Cardiac ventricle fibroblast (primary cell): ENCODE measurements at places on chromosomes 12 and 14. TPM values are rescaled to one million over a fixed set of nuclear protein-coding genes. Genes with fewer than 3 reads are reported as not detected.

The PDE3A gene
- 5.9 and 7.4 TPM in 2 replicates for total RNA-seq

The TMEM63C gene
- not detected in 2 replicates for total RNA-seq

The RASSF8 gene
- 56.6 and 67.5 TPM in 2 replicates for total RNA-seq

The SERPINA10 gene
- total RNA-seq = not detected in 2 replicates

The PPP1R13B gene
- total RNA-seq = 2.2 and 4.6 TPM in 2 replicates

The ITGA7 gene
- total RNA-seq = 89.7 and 106 TPM in 2 replicates

The EFS gene
- 6.7 and 8.9 TPM in 2 replicates for total RNA-seq

The LTBR gene
- total RNA-seq = 141 and 170 TPM in 2 replicates

The REP15 gene
- total RNA-seq = 0.75 and 1.2 TPM in 2 replicates

The OR6C65 gene
- not detected in 2 replicates for total RNA-seq

The AQP6 gene
- total RNA-seq = 0.37 and 0.73 TPM in 2 replicates

The CPNE6 gene
- total RNA-seq = not detected in 2 replicates

The GPR84 gene
- not detected in 2 replicates for total RNA-seq

The HECTD4 gene
- total RNA-seq = 10.2 and 11.3 TPM in 2 replicates

The DDX54 gene
- 78.1 and 108 TPM in 2 replicates for total RNA-seq

The PPP4R4 gene
- not detected in 2 replicates for total RNA-seq

The GALNT8 gene
- not detected in 2 replicates for total RNA-seq

The TAS2R50 gene
- total RNA-seq = 2.1 and 2.7 TPM in 2 replicates

The MYF5 gene
- total RNA-seq = not detected in 2 replicates

The IFNG gene
- not detected in 2 replicates for total RNA-seq

The CLEC2B gene
- 24.3 and 29.7 TPM in 2 replicates for total RNA-seq

The MRPL42 gene
- total RNA-seq = 36.9 and 51.0 TPM in 2 replicates

The CIROP gene
- 0.69 and 0.83 TPM in 2 replicates for total RNA-seq

The LTBP2 gene
- 123 and 130 TPM in 2 replicates for total RNA-seq

The MMP17 gene
- 6.9 and 8.9 TPM in 2 replicates for total RNA-seq

The TIGAR gene
- total RNA-seq = 3.3 and 4.8 TPM in 2 replicates

The GLT1D1 gene
- not detected in 2 replicates for total RNA-seq

The C14orf132 gene
- total RNA-seq = 23.0 and 23.3 TPM in 2 replicates

The TRPV4 gene
- 2.6 TPM in 2 replicates for total RNA-seq

The TRHDE gene
- not detected in 2 replicates for total RNA-seq

The ACVRL1 gene
- 187 and 199 TPM in 2 replicates for total RNA-seq

The EMC9 gene
- total RNA-seq = 8.3 and 10.2 TPM in 2 replicates
